ENCODE measurements at places on chromosomes 6 and 20. TPM values are rescaled to one million over a fixed set of nuclear protein-coding genes. Genes with fewer than 3 reads are reported as not detected.

The WFDC12 gene
- total RNA-seq = not detected

The BCAS1 gene
- total RNA-seq = 1.3 TPM

The SLC22A3 gene
- not detected for total RNA-seq

DNA sequence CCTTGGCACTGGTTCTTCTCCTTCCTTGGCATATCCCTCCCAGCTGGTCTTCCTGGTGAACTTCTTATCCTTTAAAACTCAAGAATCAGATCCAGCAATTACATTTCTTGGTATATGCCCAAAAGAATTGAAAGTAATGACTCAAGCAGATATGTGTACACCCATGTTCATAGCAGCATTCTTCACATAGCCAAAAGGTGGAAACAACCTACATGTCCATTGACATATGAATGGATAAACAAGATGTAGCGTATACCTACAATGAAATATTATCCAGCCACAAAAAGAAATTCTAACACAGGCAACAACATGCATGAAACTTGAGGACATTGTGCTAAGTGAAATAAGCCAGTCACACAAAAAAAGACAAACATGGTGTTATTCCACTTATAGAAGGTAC is 103.7 kb upstream of the NT5E start:
- H3K36me3 ChIP-seq = no peaks in the 10 kb centered on the region
- H3K4me3 ChIP-seq = no peak overlapping the region
- H3K27ac ChIP-seq = no peak overlapping the region
- DNase-seq = no peak
- no peaks in the 10 kb centered on the region for H3K4me1 ChIP-seq
